Fibroblast of skin of scalp (primary cell): ENCODE measurements at places on chromosomes 4 and X.

GRCh38 chrX:150270622-150271021, 92.5 kb upstream of the MAMLD1 start:
- no peak for DNase-seq

- no peak for DNase-seq
Observed at GRCh38 chr4:163495900-163496299, 1.4 kb downstream of the TMA16 start.

DNA sequence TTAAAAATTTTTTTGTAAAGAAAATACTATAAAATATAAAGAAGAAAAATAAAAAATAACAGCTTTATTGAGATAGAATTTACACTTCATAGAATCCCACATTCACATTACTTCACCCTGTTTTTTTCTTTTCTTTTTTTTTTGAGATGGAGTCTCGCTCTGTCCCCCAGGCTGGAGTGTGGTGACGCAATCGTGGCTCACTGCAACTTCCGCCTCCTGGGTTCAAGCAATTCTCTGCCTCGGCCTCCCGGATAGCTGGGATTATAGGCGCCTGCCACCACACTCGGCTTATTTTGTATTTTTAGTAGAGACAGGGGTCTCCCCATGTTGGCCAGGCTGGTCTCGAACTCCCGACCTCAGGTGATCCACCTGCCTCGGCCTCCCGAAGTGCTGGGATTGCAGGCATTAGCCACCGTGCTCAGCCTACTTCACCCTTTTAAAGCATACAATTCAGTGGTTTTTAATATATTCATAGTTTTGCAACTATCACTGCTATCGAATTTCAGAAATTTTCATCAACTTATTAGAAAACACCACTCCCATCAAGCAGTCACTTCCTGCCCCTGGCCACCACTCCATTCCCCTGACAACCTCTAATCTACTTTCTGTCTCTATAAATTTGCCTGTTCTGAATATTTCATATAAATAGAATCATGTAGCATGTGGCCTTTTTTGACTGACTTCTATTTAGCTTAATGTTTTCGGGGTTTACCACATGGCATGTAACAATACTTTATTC, 48.7 kb downstream of the TMEM131L start:
- DNase-seq, result peak; percentile 43

DNA sequence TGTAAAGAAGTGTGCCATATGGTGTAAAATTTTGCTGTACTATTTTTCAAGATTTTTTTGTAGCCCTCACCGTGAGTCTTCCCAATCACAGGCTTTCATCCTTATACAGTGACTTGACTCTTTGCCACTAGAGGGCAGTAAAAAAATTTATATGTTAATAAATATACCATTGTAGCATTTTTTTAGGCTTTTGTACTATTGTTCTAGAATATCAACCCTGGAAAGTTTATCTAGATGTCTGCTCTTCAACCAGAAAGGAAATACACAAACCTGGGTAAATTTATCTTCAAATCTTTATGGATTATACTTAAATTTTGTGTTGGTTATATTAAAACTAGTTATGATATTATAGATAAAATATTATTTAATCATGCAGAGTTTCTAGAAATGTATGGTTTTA, 235.3 kb downstream of the TENM3 start:
- peak; percentile 60 for DNase-seq

DNA sequence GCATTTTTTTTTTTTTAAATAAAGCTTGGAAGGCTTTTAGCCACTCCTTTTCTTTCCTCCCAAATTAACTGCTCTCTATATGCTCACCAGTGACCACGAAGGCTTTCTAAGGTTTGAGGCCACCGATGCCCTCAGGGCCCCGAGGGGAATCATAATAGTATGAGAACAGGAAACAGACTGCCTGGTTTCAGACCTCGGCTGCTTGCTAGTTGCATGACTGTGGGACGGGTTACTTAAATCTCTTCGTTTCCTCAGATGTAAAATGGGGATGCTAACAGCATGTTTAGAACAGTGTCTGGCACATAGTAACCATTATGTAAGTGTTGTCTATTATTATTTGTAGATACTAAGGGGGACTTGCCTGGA, 3.6 kb downstream of the LINC00632 start:
- DNase-seq, result no peak

DNA sequence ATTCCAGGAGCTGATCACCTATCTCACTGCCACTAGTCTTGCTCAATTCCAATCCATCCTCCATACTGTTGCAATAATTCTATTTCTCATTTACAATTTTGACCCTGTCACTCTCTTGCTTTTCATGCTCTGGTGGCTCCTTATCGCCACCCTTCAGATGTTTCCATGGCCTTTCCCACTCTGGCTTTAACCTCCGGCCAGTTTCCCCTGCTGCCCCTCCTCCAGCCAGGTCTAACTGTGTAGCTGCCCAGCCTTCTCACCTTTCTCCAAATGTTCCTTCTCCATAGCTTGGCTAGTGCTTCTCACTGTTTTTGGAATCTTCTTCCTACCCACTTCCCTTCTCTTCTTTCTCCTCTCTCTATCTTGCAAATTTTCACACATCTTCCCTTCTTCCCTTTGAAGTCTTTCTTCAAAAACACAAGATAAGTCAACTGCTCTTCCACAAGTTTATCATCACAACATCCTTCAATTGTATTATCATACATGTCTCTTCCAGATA, 153.8 kb downstream of the COL25A1 start:
- DNase-seq, result no peak

DNA sequence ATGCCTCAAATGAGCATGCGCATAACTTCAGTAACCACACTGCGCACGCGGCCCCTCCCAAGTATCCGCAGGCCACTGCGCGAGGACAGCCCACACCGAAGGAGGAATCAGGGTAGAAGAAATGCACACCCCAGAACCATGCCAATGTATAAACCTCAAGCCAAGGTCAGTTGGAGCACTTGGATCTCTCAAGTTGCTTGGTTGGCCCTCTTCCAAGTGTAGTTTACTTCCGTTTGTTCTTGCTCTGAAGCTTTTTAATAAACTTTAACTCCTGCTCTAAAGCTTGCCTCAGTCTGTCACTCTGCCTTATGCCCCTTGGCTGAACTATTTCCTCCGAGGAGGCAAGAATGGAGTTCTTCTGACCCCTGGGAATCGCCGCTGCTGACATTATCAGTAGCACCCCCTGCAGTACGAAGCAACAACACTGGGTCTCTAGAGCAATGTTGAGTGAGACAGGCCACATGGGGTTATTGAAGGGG, 22.0 kb upstream of the SPINK2 start:
- DNase-seq, result no peak

DNA sequence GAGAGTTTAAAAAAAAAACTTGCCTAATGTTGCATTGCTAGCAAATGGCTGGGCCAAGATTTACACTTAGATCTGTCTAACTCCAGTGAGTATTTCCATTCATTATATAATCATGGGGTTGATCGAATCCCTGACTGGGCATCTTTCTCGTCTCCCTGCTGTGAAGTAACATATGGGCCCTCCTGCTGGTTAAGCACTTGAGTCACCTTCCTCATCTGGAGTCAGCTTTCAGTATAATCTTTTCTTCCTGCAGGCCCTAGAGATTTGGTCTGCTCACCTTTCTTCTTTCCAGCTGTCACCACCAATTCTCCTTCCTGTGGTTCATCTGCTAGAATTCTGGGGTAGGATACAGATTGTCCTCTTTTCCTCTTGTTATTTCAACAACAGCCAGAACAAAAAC, 41.6 kb downstream of the TIGD2 start:
- DNase-seq, result peak; percentile 10

- no peak for DNase-seq
Observed at GRCh38 chr4:24056289-24056688, 166.4 kb upstream of the PPARGC1A start.
